ENCODE measurements at places on chromosomes 2 and 18.
A peak's percentile ranks its signal among the peaks of the same experiment; 100 is the strongest.

- no peak for DNase-seq
Measured at GRCh38 chr2:210318891-210319290, 3.9 kb upstream of the MYL1 start.

DNA sequence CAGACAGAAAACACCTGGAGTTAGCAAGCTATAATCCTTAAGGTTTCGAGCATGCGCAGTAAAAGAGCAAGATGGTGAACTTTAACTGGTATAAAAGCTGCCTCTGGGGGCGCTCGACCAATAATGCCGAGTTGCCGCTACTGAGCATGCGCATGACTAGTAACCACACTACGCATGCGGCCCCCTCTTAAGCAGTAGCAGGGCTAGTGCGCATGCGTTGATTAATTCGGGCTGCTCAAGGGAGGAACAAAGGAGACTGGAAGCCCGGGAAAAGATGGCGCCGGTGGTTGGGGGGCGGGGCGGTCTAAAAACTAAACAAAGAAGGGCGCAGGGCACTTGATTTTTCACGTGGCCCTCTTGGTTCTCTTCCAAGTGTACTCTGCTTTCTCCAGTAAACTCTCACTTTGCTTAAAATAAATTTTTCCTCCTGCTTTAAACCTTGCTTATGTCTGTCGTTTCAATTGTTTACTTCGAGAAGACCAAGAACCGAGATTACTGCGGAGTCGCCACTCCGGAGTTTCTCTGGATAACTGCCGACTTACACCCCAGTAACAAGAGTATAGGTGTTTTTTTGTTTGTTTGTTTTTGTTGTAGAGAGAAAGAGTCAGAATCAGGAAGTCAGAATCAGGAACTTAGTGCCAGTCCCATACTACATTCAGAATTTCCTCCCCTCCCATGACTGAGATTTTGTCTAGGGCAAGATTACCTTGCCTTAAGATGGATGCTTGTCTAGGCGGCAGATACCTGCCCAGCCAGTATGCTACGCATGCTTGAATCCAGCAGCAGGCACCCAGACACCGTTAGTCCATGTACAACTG is 5.8 kb downstream of the XRCC5 start:
- peak; percentile 98 for DNase-seq

- DNase-seq = no peak
Measured at GRCh38 chr2:10341193-10341592, 38.5 kb downstream of the HPCAL1 start.

- DNase-seq = no peak
Measured at GRCh38 chr18:48853588-48853987, 97.2 kb downstream of the SMAD7 start.

DNA sequence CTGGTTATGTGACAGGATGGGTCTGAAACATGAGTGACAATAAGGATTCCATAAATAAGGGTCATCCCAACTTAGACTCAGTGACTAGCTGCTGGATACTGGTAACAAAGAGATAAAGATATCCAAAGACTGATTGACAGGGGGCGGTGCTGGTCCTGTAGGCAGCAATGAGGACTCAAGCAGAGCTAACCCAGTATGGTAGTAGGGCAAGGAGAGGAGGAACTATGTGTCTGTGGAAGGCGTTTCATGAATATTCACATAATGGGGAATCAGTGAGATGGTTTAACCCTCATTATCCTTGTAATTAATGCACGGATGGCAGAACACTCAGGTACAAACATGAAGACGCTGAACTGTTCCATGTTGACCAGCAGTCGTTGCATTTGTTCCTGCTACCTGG is 102.5 kb upstream of the EML6 start:
- no peak for DNase-seq

DNA sequence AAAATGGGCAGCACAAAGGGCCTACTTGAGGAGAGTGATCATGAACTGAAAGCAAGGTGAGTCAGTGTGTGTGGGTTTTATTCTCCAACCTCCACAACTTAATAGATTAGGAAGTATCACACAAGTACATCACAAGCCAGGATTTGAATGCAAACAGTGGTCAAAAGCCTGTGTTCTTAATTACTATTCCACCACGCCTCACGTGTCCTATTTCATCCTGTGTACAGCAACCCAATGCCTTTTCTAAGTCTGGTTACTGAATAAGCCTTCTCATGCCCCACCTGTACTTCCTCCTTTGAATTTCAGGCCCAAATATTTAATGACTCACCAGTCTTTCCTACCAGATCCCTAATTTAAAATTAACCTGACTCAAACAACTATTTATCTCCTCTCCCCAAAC is 755.7 kb upstream of the SLC8A1 start:
- DNase-seq = no peak

- DNase-seq = no peak
Measured at GRCh38 chr2:20190170-20190569, 34.8 kb downstream of the SDC1 start.

DNA sequence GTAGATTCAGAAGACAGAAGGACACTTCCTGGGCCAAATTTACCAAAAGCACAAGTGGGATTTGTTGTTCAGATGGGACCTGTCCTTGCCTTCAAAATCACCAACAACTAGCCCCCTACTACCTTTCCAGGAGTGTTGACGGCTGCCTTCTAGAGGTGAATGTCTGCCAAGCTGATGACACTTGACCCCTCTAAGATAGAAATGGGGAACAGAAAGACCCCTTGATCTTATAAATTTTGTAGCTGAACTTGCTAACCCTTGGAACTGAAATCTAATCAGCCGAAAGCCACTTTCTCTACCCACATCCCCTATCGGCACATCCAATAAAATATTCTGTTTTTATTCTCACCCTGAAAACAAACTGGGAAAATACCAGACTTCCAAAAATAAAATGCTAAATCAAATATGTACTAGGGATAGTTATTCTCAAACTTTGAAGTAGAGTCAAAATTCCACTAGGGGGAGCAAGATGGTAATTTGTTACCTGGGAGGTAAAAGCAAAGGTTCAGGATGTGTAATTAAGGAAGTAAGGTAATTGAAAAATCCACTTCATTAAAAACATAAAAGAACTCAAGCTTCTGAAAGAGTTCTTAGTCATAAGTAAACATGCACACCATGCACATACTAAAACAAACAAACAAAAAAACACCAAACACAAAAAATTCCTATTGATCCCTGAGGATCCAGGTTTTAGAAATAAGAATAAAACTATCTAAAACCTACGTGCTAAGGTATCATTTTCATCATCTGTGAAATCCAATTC is 119.2 kb downstream of the ANKRD44 start:
- DNase-seq = no peak

DNA sequence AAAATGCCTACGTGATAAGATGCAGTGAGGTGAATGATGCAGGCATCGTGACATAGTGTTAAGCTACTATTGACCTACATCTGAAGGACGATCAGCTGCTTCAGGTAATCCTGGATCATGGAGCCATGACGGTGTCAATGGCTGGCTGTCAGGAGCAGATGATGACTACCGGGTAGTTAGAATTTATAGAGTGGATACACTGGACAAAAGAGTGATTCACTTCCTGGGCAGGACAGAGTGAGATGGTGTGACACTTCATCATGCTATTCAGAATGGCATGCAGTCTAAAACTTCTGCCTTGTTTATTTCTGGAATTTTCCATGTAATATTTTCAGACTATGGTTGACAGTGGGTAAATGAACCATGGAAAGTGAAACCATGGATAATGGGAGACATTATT is 29.5 kb downstream of the METTL8 start:
- no peak for DNase-seq

- no peak for DNase-seq
Measured at GRCh38 chr2:45006942-45007287, 2.3 kb downstream of the SIX2 start.

DNA sequence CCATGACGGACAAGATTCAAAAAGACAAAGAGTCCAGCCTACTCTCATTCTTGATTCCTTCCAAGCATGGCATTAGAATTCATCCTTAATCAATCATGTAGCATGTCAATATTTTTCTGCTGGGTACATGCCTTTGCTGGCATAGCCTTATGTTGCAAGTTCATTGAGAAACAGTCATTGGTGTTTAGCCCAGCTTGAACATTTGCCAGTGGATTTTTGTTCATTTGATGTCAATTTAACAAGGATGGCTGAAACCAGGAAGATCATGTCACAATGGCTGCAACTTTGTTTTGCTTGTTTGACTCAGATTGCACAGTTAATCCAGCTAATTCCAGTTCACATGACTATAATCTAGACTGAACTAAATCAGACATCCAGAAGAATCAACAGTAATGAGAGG is 1132.2 kb downstream of the LRP1B start:
- no peak for DNase-seq

DNA sequence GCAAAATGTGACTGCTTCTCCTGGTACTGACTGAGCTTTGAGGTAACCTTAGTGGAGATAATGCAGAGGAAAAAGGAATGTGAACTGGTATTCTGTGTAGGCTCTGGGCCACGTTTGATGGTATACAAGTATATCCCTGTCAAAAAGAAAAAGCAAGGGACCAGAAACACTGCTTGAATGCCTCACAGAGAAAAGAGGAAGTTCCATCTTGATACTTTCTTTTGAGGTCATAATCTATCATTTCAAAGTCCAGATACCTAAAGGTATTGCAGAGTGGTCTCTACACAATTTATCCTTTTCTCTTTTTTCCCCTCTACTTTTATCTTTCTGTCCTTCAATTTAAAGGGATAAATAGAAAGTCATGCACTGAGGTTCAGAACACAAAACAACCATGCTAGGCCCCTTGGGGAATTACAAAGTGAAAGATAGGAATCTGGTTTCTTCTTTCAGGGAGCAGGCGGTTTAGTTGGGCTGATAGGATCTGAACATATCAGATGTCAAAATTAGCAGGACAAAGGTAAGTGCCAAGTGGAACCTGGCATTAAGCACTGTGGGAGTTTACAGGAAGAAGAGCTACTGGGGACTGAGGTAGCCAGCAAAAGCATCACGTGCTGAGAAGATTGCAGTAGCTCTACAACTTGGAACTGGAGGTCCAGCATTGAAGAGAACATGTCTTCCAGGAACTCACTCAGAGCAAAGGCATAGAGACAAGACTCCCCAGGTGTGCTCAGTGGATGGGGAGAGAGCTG is 121.2 kb downstream of the LYPD6 start:
- no peak for DNase-seq

DNA sequence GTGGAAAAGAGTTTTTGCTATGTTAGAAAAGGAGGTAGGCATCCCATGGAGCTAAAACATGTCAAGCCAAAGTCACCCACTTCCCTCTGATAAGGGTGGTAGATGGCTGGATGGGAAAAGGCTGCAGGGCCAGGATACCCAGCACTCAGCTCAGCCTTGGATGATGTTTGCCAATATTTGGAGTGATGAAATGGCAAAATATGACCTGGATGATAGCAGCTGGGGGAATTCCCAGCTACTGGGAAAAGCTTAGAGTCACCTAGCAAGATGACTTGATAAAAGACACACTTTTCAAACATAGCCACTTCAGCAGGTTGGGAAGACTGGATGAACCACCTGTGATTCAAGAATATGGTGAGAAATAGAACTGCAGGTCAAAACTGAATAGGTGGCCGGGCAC is 10.1 kb downstream of the RFX8 start:
- no peak for DNase-seq

DNA sequence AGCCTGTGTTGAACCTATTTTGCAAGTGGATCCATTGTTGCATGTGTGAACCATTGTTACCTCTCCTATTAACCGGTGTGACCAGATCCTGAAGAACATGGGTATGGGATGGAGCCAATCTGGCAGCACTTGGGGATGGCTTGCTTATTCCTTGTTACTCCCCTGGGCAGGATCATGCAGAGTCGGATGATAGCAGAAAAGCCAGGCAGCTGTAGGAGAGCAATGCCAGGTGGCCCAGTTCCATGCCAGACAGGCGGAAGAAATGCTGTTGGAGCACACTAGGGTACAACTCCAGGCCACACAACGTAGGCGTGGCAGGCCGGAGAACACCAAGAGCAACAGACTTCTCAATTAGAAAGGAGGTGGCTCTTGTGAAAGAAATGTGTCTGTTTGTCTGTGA is 16.3 kb upstream of the MYO1B start:
- DNase-seq = no peak

DNA sequence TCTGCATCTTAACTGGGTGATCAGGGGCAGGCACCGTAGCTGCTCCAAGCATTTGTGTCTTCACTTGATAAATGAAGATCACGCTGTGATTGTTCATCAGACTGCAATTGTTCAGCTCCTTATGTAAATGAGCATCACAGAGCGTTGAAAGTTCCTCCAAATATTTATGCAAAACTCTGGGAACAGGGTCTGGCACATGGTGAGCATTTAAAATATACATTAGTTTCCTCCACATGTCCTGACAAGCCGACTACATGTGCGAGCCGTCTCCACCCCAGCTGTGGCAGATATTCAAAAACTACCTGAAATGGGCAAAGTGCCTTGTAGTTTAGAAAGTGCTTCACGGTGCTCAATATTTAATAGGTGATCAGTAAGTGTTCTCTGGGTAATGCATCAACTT is 175.1 kb upstream of the ID2 start:
- DNase-seq = no peak

DNA sequence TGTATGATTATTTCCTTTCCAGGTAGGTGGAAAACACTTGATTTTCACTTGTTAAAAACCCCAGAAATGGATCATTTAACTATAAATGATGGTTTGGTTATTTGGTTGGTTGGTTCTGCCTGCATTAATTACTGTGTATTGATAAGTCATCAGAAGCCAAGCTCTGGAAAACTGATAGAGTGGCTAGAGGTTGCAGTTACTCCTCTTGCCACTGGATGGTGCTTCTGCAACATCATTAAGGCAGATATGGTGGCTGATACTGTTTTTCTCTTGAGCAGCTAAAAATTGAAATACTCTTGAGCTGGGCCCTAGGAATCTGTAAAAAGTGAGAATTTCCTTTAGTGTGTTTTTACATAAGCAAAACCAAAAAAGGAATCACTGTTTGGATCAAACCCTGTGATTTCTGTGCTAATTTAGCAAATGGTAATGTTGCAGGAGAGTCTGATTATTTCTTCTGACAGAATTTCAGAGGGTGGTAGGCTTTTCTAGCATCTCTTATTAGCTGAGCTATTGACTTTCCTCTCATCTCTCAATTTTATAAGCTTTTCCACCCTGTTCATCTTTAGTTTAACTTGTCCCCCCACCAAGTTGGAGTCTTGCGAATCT is 54.3 kb downstream of the RAB10 start:
- DNase-seq = no peak

DNA sequence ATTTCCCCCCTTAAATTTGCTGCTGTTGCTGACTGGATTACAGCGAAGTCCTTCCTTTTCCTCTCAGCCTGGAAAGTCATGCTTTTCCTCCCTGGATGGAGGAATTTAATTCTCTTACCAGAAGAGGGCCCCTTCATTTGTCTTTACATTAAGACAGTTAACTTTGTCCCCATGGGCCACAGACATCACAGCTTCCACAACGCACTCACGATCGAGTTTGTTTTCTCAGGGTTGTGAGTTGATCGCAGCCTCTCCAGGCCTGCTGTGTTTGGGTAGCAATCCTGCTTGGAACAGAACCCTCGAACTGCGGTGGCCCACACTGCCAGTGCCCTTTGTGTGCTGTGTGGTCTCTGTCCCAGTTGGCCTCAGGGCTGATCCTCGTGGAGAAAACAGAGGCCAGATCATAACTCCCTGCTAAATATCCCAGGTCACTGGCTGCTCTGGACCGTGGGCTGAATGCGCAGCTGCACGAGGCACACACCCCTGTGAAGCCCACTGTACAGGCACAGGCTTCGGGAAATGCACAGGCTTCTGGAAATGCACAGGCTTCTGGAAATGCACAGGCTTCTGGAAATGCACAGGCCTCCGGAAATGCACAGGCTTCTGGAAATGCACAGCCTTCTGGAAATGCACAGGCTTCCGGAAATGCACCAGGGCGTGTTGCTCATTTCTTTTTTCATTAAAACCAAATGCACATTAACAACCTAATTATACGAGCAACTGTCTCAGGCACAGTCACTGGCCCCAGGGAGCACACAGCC is 2.2 kb upstream of the PDIA6 start:
- DNase-seq = no peak
